ENCODE measurements at places on chromosomes 12 and 14.
A peak's percentile ranks its signal among the peaks of the same experiment; 100 is the strongest.

DNA sequence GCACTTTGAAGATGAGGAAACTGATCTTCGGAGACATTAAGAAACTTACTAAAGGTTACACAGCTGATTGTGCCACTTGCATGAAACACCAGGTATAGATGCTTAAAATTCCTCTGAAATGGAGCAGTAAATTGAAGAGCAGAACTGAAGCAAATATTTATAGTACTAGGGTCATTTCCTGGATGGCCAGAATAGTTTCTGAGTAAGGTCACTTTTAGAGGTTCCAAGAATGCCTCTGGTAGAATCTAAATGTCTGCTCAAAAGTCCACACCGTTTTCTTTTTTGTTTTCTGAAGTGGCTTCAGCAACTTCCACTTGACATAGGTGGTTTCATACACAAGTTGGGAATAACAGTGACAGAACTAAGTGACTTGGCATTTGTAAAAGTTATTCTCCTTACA is 19.4 kb downstream of the TPH2 start:
- DNase-seq, result peak; percentile 22

- peak; percentile 73 for DNase-seq
Measured at GRCh38 chr14:51448831-51449670, 202.7 kb upstream of the FRMD6 start.

- no peak for DNase-seq
Measured at GRCh38 chr14:52790011-52790755, 1.2 kb downstream of the GNPNAT1 start.

DNA sequence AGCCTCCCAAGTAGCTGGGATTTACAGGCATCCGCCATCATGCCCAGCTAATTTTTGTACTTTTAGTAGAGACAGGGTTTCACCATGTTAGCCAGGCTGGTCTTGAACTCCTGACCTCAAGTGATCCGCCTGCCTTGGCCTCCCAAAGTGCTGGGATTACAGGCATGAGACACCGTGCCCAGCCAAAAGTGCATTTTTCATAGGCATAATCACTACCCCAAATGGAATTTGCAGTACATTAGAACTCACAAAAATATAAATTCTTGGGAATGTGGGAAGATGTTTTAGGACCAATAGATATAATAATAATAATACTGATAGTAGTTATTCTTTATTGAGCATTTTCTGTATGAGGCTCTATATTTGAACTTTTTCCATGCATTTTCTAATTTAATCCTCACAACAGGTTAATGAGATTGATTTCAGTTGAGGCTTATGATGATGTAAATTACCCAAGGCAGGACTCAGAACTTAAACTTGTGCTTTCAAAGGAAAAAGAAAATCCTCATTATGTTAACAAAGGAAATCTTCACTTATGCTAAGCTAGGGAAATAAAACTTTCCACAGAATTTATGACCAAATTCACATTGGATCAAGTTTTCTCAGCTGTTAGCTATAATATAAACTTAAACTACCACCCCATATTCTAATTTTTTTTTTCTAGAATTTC is 121.6 kb downstream of the SRGAP1 start:
- DNase-seq, result peak; percentile 58

GRCh38 chr12:127729381-127729780 is 537.6 kb upstream of the TMEM132C start:
- peak; percentile 71 for DNase-seq

GRCh38 chr12:93135286-93136239 is 206.5 kb upstream of the EEA1 start:
- peak; percentile 55 for DNase-seq

GRCh38 chr14:44833376-44834060 is 128.2 kb downstream of the KLHL28 start:
- peak; percentile 52 for DNase-seq

DNA sequence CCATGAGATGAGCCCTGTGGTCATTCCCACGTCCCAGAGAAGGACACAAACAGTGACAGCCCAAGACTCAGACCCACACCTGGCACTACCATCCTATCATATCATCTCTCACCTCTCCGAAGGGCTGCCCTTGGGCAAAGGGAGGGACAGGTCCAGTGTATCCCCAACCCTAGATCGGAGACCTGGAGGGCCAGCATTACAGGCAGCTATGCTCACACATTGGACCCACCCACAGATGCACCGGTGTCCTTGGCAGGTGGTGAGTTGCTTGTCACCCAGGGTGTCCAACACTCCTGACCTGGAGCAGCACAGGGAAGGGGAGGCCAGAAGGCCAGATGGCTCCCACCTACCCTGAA is 117.4 kb downstream of the DICER1 start:
- DNase-seq, result no peak

DNA sequence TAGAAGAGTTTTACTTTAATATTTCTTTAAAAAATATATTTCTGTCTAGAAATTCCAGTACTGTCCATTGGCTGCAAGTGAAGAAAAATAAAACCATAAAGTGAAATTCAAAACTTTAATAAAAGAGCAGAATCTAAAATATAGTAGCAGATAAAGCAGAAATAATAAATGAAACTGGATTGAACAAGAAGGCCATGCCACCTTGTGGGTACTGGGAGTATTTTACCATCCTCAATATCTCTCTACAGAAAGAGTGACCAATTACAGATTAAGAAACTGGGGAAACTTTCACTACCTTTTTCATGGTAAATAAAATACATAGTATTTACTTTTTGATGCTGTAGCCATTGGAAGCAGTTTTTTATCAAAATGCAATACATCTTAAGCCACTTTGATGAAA is 220.5 kb downstream of the BCAT1 start:
- peak; percentile 22 for DNase-seq

- no peak for DNase-seq
Measured at GRCh38 chr12:53974084-53975063, at the start of gene HOTAIR. Gene HOTAIR, minus strand, starts transcription at chr12:53974954.

GRCh38 chr14:101809671-101810514 is 48.4 kb downstream of the PPP2R5C start:
- DNase-seq, result peak; percentile 95

DNA sequence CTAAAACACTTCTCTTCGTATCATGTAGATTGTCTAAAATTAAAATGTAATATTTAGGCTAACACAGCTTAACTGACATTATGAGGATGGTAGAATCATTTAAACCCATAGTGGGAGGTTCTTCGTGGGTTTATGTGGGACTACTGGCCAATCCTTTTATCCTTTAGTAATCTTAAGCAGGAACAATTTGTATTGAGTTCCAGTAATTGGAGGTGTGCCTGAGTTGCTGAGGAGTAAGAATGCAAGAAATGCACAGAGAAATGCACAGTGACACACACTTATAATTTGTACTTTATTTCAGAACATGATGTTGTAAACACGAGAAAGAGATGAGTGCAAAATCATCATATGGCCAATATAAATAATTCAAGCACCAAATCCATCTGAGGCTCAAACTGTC is 22.3 kb downstream of the OTOGL start:
- DNase-seq, result peak; percentile 59

DNA sequence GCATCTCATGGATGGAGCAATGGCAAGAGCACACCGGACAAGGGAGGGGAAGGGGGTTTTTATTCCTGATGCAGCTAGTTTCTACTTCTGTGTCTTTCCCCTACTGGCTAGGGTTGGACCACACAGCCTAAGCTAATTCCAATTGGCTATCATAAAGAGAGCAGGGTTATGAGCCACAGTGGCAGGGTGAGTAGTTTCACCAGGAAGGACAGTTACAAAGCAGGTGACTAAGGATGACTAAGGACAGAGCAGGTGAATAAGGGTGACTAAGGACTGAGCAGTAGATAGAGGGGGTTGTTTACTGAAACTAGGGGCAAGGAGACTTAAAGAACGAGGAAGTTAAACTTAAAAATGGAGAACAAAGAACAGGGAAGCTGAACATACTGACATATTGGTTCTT is 321.4 kb upstream of the SEL1L start:
- no peak for DNase-seq

GRCh38 chr12:117457189-117457588 is 95.8 kb upstream of the NOS1 start:
- DNase-seq, result no peak

DNA sequence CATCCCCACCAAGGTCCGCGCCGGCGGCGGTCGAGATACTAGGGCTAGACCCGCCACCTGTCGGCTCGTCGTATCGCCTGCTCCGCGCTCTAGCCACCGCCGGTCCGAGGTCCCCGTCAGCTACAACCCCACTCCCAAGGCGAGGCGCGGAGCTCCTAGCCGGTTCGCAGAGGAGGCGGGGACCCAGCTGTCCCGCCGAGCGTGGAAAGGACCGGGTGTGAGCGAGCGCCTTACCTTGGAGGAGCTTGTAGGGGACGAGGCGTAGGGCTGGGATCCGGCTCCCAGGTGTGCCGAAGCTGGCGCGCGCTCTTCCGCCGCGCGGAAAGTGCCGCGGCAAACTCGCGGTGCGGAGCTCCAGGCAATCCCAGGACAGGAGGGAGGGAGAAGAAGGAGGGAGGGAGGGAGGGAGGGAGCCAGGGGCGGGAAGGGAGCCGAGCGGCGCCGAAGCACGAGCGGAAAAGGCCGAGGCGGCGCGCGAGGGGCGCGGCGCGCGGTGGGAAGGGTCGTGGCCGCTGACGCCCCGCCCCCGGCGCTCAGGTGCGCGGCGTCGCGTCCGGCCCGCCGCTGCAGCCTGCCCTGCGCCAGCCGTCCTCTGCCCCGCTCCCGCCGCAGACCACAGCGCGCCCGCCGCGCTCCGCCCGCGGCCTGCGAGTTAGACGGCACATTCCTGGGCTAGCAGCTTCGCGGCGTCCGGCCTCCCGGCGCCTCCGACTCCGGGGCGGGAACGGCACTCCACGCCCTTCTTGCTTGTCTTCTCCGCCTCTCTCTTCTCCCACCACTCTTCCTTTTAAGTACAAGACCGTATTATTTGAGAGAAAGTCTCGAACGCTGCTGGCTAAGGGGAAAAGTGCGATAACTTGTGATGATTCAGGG is at the start of gene PAWR:
Gene PAWR, minus strand, starts transcription at position 327 of the 873 bp plus-strand sequence. CDS start 720 bp downstream, outside the sequence.
- DNase-seq, result peak; percentile 97

GRCh38 chr12:129339336-129339735 is 486.1 kb downstream of the GLT1D1 start:
- DNase-seq, result no peak

DNA sequence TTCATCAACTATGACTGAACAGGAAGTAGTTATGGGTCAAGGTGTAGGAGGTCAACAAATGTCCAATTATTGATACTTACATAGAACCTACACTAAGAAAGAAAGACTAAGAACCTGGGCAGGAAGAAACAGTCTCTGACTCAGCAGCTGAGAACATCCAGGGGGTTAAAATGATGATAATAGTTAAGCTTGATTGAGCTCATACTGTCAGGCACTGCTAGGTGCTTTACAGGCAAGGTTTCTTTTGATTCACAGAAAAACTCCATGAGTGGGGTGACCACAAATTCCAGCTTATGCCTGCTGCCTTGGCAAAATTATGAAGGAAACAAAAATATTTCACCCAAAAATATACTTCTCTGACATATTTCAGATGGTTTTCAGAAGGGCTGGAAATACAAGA is 75.0 kb downstream of the ACADS start:
- no peak for DNase-seq

- DNase-seq, result no peak
Measured at GRCh38 chr12:42886160-42886559, 296.6 kb upstream of the PRICKLE1 start.

DNA sequence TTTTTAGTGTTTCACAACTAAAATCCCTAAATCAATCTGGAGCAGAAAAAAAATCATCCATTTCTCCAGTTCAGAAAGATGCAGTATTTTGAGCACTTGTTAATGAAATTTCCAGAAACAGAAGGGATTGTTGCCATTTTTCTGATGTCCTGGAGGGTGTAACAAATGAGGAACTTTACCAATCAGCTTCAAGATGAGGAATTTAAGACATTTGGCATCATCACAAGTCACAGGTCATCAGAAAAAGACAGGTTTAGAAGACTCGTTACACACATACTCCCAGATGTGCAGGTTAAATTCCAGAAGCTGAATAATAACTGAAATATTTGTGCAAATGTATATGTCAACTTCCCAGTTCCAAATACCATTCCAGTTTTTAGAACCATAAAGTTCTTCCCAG is 482 bp upstream of the PSMC1 start:
- DNase-seq, result no peak

GRCh38 chr14:36426113-36426512 is 93.9 kb downstream of the NKX2-1 start:
- no peak for DNase-seq

DNA sequence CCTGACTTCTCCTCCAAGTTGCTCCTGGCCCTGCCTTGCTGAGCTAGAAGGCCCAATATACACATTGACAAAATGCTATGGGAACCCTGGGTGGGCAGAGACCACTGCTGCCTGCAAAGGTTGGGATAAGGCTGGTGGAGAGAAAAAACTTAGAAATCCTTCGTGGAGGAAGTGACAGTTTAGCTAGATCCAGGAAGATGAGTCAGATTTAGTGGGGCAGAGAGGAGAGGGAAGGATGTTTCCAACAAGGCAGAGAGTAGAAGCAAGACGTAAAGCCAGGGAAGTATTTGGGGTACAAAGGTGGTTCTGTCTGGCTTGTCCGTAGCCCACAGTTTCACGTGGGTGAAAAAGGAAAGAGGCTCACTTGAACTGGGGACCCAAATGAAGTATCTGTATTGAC is 69.0 kb upstream of the CLMN start:
- DNase-seq, result no peak

- DNase-seq, result no peak
Measured at GRCh38 chr12:41189395-41190251, 1.5 kb downstream of the PDZRN4 start.

DNA sequence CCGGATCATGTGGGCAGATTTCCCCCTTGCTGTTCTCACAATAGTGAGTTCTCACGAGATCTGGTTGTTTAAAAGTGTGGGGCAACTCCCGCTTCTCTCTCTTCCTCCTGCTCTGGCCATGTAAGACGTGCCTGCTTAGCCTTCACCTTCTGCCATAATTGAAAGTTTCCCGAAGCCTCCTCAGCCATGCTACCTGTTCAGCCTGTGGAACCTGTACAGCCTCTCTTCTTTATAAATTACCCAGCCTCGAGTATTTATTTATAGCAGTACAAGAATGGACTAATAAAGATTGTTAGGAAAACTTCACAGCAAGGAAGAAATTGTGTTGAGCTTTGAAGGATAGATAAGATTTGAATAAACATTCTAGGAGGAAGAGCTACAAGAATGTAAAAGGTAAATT is 52.1 kb downstream of the KDM5A start:
- DNase-seq, result no peak

DNA sequence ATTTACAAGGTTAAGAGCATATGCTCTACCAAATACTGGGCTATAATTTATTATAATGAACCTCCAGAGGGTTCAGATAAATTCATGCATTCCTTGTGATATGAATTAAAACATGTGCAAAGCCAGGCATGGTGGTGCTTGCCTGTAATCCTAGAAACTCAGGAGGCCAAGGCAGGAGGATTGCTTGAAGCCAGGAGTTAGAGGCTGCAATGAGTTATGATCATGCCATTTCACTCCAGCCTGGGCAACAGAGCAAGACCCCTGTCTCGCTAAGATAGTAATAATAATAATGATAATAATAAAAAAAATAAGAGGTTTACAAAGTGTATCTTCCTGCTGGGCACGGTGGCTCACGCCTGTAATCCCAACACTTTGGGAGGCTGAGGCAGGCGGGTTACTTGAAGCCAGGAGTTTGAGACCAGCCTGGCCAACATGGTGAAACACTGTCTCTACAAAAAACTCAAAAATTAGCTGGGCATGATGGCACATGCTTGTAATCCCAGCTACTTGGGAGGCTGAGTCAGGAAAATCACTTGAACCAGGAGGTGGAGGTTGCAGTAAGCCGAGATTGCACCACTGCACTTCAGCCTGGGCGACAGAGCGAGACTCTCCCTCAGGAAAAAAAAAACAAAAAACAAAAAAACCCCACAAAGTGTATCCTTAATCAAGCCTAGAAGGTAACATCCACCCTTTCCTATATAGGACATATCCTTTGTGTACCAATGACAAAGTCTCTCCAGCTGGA is 7.3 kb upstream of the CS start:
- no peak for DNase-seq

GRCh38 chr12:5220835-5221234 is 177.2 kb downstream of the KCNA5 start:
- DNase-seq, result peak; percentile 55
